ENCODE measurements at places on chromosomes 12 and 14.

DNA sequence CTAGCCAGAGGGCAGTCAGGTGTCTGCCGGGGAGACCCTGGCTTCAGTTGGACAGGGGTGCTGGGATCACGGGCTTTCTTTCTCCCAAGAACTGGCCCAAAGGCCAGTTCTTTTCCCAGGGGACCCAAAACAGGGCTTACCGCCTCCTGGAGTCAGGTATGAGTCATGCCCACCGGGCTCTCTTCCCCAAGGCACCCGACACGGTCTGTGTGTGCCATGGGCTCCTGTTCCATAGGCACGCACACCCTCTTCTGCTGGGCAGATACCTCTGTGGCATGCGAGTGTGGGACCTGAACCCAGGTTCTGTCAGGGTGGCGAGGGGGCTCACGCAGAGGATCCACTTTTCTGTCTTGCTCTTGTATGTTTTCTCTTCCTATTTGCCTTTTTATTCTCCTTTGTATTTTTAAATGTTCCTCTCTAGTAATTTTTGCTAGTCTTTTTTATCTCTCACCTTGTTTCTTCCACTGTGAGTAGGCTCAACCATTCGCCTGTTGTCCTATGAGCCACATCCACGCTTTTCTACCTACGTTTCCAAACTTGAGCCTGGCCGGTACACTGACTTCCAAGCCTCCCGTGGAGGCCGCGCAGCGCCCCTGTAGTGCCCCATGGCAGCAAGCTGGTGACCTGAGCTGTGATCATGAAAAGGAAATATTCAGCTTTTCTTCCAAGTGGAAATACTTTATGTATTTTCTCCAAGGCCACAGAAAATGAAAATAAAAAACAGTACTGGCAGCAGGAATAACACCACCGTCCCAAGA is 362.2 kb downstream of the CACNA1C start:
- DNase-seq = no peak

DNA sequence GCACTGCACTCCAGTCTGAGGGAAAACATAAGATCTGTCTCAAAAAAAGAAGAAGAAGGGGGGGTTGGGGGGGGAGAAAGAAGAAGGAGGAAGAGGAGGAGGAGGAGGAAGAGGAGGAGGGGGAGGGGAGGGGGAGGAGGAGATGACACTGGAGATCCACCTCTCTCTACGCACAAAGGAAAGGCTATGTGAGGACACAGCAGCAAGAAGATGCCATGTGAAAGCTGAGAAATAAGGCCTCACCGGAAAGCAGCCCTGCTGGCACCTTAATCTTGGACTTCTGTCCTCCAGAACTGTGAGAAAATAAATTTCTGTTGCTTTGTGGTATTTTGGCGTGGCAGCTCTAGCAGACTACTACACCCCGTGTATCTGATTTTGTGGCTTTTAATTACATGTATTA is 477.9 kb downstream of the MED13L start:
- DNase-seq = no peak

- no peak for DNase-seq
Observed at GRCh38 chr14:61608245-61609165, 86.8 kb upstream of the HIF1A start.

GRCh38 chr14:99506276-99506675 is 25.1 kb downstream of the CCNK start:
- no peak for DNase-seq

- DNase-seq = no peak
Observed at GRCh38 chr12:78398750-78399149, 465.8 kb upstream of the SYT1 start.

- DNase-seq = no peak
Observed at GRCh38 chr12:100553936-100554335, 19.5 kb upstream of the GAS2L3 start.

DNA sequence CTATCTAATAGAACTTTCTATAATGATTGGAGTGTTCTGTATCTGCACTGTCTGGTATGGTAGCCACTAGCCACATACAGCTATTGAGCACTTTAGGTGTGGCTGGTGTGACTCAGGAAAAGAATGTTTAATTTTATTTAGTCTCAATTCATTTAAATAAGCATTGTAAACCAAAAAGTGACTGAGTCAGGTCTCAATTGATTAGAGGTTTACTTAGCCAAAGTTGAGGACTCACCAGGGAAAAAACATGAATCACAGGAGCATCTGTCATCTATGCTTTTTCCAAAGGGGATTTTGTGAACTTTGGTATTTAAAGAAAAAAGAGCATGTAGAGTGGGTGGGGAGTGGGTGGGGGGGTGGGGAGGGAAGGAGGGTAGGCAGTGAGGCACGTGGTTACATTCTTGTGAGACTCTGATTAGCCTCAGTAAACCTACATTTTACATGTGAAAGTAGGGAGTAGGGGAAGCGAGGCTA is 473.1 kb downstream of the ATP23 start:
- DNase-seq = no peak

DNA sequence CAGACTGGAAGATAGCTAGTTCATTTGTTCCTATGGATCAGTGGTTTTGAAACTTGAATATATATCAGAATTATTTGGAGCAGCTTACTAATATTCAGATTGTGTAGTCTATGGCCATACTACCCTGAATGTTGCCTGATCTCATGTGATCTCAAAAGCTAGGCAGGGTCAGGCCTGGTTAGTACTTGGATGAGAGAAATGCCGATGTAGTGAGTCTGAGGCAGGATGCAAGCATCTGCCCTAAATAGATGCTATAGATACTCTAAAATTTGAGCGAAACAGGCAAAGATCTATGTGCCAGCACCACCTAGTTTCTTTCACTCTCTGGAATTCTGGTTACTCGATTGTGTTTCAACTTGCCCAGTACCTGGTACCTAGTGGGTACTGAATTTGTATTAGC is 40.9 kb downstream of the FRMD6 start:
- no peak for DNase-seq

- no peak for DNase-seq
Observed at GRCh38 chr12:130100634-130101362, 61.5 kb upstream of the FZD10 start.

GRCh38 chr12:86748894-86749293 is 492.7 kb upstream of the MGAT4C start:
- DNase-seq = no peak

DNA sequence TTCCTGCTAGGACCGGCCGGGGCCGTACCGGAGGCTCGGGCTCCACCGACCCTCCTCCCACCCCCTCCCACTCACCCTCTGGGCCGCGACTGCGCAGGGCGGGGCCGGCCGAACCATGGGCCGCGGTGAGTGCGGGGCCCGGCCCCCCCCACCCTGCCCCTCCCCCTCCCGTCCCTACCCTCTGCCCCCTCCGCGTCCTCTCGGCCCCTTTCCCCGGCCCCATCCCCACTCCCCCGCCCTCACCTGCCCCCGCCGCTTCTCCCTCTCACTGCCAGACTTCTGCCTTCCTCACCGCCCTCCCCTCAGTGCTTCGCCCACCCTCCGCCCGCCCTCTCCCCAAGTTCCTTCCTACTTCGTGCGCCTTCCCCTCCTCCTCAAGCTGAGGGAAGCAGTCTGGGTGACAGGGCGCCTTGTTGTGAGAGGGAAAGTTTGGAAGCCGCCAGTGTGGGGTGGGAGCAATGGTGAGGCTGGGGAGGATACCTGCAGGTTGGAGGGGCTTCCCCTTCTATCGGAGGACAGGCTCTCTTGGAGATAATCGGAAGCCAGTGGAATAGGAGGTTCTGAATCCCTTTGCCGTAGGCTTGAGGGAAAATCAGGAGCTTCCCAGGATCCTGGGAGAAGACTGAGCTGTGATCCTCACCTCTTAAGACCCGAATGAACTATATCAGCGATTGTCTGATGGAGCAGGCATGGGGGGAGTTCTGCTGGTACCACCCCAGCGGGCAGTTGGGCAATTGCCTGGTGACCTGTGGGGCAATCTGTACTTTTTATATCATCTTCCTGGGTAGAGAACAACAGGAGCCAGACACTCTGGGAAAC is 472 bp downstream of the MBD6 start:
- no peak for DNase-seq

DNA sequence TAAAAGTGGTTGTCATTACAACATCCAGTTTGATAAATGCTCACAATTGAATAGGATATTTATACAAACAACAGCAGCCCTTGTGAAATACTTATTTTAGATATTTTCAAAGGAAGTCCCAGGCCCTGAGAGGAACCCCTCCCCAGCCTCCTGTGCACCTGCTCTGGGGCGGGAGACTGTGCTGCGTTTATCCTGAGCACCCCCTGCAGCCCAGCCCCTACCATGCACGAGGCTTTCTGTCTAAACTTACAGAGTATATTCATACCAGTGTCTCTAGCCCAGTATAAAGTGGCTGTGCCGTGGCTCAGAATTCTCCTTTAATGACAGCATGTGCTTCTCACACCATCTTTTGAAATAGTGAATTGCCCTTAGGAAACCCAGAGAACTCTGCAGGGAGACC is 1084.3 kb downstream of the TMEM121 start:
- no peak for DNase-seq

DNA sequence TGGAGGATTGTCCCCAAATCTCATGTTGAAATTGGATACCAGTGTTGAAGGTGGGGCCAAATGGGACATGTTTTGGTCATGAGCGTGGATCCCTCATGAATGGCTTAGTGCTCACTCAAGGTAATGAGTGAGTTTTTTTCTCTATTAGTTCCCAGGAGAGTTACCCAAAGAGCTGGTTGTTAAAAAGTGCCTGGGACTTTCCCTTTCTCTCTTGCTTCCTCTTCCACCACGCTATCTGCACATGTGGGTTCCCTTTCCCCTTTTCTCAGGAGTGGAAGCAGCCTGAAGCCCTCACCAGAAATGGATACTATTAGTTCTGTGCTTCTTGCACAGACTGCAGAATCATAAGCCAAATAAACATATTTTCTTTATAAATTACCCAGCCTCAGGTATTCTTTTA is 465.4 kb downstream of the FSCB start:
- no peak for DNase-seq

- DNase-seq = no peak
Observed at GRCh38 chr12:123089140-123089539, 61.8 kb downstream of the PITPNM2 start.

DNA sequence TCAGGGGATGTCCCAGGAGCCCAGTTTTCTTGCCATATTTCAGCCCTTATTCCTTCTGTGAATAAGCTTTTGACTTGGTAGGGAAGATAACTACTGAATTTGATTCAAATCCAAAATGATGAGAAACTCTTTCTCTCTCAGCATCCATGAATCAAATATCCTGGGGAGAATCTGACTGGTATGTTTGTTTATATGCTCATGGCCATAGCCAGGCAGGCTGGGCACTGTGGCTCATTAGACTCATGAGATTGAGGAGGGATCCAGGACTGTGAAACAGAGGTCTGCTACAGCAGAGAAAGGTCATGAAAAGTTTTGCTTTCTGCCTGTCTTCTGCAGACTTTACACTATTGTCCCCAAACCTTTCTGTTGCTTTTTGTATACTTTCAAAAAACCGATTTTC is 346.4 kb upstream of the ATP2B1 start:
- no peak for DNase-seq

DNA sequence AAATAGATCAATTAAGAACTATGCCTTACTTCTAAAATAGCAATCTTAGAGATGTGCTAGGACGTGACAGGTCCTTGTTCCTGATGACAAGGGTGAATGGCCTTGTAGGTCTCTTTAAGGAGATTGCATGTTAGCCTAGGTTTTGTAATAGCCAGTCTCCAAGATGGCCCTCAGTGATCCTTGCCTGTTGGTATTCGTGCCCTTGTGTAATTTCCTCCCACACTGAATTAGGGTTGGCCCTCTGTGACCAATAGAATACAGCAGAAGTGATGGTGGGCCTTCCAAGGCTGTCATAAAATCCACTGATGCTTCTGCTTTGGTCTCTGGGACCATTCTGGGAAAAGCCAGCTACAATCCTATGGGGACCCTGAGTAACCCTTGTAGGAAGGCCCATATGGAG is 38.2 kb upstream of the SNX6 start:
- DNase-seq = no peak

- no peak for DNase-seq
Observed at GRCh38 chr12:110853836-110854235, 7.0 kb downstream of the CCDC63 start.

DNA sequence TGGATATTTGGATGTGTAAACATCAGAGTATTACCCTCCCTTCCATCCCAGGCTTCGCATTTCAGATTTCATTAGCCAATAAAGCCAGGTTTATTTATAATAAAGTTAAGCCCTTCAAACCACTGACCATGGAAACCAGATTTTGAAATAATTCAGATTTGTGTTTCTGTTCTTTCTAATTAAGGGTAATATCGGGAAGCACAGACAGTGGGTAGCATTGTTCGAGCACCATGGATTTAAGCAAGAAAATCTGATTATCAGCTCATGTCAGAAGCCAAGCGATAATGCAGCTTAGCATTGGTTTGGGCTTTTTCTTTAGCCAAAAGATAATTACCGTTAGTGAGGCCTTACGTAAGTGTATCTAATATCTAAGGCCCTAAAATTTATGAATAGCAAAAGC is 116.1 kb downstream of the C12orf42 start:
- DNase-seq = no peak

GRCh38 chr12:43835656-43836474 is at the start of gene TMEM117:
TSS of gene TMEM117 (plus strand) at chr12:43836081.
- peak; percentile 26 for DNase-seq

DNA sequence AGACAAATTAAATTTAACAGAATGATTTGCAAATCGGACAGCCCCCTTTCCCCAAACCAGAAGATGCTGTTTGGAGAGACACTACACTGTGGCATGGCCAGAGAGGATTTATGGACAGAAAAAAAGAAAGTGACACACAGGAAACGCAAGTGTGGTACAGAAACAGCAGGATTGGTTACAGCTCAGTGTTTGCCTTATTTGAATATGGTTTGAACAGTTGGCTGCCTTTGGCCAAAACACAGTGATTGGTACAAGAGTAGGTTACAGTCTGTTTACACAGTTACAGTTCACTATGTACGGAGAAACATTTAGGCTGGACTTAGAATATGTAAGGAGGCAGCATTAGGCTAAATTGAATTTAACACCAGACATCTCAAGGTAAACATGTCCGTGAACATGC is 335.3 kb downstream of the NPAS3 start:
- DNase-seq = no peak

DNA sequence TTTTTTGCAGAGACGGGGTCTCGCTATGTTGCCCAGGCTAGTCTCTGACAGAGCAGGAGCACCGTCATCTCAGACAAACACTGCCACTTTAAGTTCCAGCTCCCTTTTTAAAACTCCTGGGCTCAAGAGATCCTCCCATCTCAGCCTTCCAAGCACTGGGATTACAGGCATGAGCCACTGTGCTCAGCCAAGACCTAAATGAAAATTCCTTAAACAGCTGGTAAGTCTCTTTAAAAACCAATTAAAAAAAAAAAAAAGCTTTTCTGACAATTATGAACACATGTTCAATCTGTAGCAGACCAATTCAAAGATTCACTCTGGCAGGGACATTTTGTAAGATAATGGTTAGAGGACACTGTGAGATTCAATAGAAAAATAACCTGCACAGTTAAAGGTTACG is 77.8 kb downstream of the HECTD4 start:
- DNase-seq = no peak

- DNase-seq = no peak
Observed at GRCh38 chr14:51124029-51124428, 29.1 kb upstream of the TRIM9 start.

DNA sequence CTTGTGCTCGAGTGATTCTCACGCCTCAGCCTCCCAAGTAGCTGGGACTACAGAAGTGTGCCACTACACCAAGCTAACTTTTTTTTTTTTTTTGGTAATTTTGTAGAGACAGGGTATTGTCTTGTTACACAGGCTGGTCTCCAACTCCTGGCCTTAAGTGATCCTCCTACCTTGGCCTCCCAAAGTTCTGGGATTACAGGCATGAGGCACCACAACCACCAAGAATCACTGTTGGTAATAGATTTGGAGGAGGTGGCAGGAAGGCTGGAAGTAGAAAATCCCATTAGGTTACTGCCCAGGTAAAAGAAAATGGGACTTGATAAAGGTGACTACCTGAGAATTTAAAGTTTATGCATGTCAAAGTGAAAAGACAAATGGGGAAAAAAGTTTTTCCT is 1.4 kb upstream of the CDCA4 start:
- DNase-seq = no peak

Data from activated CD8-positive, alpha-beta memory T cell treated with anti-CD3 and anti-CD28 coated beads for 48 hours (primary cell).